ENCODE measurements at places on chromosomes 12 and 14. TPM values are rescaled to one million over a fixed set of nuclear protein-coding genes. Genes with fewer than 3 reads are reported as not detected.
A peak's percentile ranks its signal among the peaks of the same experiment; 100 is the strongest.

DNA sequence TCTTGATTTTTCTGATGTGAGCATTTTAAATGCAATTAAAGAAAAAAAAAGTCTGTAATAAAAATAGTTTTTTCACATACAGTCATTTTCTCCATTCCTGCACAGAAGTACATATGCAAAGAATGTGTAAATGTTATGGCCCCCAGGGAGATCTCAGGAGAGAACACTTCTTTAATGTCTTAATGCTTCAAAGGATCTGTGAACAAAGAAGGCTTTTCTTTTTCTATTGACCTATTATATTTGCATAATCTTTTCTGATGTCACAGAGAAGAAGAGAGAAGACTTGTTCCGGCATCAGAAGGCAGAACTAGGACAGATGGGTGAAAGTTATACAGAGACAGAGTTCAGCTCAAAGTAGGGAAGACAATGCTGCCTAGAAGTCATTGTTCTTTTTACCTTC lies 413.5 kb upstream of the STXBP6 start:
- no peak for DNase-seq

- DNase-seq = no peak
Observed at GRCh38 chr14:100121643-100122480, 37.6 kb downstream of the DEGS2 start.

DNA sequence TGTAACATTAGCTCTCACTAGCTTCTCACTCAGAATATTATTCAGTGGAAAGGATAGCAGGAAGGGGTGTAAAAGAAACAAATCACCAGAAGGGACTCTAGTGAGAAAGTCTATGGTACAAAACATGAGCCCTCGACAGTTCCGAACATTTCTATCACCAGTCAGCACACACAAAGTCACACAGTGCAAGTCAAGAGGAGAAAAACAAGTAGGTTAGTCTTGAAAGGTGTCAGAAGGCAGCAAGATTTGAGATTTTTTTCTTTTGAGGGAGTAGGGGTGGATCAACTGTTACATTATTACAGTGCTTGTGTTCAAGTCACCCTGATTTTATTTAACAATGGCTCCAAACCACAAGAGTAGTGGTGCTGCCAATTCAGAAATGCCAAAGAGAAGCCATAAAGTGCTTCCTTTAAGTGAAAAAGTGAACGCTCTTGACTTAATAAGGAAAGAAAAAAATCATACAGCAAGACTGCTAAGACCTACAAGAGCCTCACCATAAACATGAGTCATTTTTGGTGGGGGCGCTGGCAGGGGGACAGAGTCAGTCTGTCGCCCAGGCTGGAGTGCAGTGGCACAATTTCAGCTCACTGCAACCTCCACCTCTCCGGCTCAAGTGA lies 42.3 kb downstream of the GNS start:
- DNase-seq = no peak

- DNase-seq = no peak
Observed at GRCh38 chr12:512933-513332, 53.2 kb downstream of the B4GALNT3 start.

GRCh38 chr14:77040741-77041653 lies 12.5 kb upstream of the IRF2BPL start:
- DNase-seq = peak; percentile 90

The CACNA2D4 gene
- 1.9 TPM for polyA plus RNA-seq

GRCh38 chr14:100389497-100390104 lies 66.5 kb downstream of the SLC25A47 start:
- no peak for DNase-seq

The TUBA1A gene
- polyA plus RNA-seq = 612 TPM

Data from right lung (tissue), 10 donors.